Suprapubic skin (tissue), 4 donors: ENCODE measurements at places on chromosomes 5 and 9. TPM values are rescaled to one million over a fixed set of nuclear protein-coding genes. Genes with fewer than 3 reads are reported as not detected.

Gene OBP2B
- 7.5 TPM for total RNA-seq

Gene PPP3R2
- total RNA-seq = not detected

Gene IFNA4
- total RNA-seq = not detected

Gene TMEM167A
- 34.5 TPM for total RNA-seq

Gene SPAAR
- total RNA-seq = 1.3 TPM

Gene ZFP2
- 0.94 TPM for total RNA-seq

Gene NDUFS4
- total RNA-seq = 68.1 TPM

Gene NR5A1
- total RNA-seq = not detected

Gene SARDH
- total RNA-seq = 0.98 TPM

Gene RACK1
- 3,646 TPM for total RNA-seq

Gene NUDCD2
- 6.5 TPM for total RNA-seq

- DNase-seq = no peak
Observed at GRCh38 chr9:16316456-16316855, 554.0 kb downstream of the BNC2 start.

DNA sequence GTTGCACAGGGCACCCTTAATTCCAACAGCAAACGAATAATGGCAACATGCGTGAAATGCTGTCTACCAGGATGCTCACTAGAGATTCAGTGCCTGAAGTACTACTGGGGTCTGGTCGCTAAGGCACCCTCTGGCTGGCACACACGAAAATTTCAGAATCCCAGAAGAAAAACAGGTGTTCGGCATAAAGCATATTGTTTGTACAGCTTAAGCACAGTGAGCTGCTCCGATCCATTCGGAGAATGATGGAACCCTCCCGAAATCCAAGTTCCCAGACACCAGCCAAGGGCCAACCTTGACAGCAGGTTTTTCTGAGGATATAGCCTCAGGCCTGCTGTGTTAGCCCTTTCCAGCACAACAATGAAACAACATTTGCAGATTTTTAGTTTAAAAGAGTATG lies 61.4 kb upstream of the ALDH1B1 start:
- DNase-seq = no peak

GRCh38 chr9:4739587-4740387 lies 1.2 kb downstream of the AK3 start:
- no peak for DNase-seq

DNA sequence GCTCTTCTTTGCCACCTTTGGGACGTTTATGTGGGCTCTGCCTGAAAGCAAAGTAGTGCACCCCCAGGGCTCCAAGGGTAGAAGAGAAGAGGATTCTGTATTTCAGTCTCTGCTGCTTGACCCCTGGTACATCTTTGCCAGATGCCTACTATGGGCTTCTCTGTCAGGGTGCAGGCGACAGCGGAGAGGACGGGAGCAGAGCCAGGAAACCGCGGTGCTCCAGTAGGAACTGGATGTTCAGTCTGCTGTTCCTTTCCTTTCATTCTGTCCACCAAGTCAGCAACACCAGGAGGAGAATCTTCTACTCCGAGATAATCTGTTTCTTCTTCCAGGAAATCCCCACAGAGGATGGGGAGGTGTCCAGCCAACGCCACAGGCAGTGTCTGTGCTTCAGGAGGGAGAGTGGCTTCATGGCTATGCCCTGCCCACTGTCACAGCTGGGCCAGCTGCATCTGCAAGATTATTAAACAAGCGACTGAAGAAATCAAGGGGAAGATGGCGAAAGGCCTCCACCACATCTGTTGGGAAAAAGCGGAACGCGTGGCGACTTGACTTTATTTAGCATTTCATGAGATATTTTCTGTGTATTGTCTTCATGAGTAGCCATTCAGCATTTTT lies 398.3 kb downstream of the IRX1 start:
- DNase-seq = no peak

- no peak for DNase-seq
Observed at GRCh38 chr9:86282979-86283535, 719 bp upstream of the ISCA1 start.

GRCh38 chr5:127830157-127830556 lies 127.0 kb downstream of the CCDC192 start:
- no peak for DNase-seq

- DNase-seq = no peak
Observed at GRCh38 chr5:172102913-172103626, 85.0 kb downstream of the STK10 start.

GRCh38 chr5:88188458-88189132 lies 80.0 kb downstream of the TMEM161B start:
- DNase-seq = no peak

- no peak for DNase-seq
Observed at GRCh38 chr5:135759149-135759784, 75.2 kb upstream of the SLC25A48 start.

GRCh38 chr9:106535439-106535838 lies 327.5 kb upstream of the ZNF462 start:
- DNase-seq = no peak

DNA sequence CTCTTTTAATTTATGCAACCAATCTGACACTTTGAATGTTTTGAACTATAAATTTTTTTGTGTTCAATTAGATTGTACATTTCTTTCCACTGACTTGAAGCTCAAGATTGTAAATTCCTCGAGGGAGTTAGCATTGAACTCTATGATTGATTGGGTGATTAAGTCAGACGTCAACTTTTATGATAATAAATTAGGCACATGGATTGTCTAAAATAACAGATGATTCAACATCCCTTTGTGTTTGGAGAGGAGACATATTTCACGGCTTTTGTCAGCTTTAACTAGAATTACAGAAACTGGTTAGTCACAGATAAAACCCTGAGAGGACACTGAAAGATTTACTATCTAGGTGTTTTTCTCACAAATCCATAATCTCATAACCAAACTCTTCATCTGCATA lies 32.7 kb upstream of the TXNDC8 start:
- DNase-seq = no peak

DNA sequence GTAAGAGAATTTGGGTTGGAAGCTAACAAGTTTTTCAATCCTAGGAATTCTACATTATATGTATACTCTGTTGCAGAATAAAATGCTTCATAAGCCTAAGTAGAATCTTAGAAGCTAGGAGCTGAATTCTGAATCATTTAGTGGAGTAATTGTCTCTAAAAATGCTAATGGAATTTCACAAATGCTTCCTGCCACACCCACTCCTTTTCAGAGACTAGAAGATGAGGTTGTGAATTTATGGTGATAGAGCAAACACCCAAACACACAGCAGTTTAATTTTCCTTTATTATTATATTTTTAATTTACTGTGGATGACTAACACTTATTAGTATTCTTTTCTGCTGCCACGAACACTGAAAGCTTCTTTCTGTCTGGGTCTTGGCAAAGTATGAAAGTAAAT lies 208.0 kb upstream of the PDE4D start:
- no peak for DNase-seq

GRCh38 chr9:27019589-27019988 lies 14.1 kb upstream of the LRRC19 start:
- no peak for DNase-seq
